ENCODE measurements at places on chromosomes 3 and 15.

DNA sequence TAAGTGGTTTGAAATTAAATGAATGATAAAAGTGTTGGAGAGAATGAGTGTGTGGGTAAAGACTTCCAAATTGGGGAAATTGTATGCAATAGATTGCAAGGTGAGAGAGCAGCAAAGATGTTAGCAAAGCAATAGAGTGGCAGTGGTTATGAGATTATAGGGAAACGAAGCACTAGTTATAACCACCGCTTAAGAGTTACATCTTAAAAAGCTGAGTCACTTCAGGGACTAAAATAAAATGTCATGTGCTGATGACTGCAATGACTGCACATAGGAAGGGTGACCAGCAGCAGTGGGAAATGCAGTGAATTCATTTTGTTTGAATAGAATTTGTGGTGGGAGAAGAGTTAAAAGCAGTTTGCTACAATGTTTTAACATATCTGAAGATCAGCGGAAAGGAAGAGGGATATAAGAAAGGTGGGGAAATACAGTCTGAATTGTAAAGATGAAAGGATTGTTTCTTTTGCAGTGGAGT lies 127.3 kb downstream of the RAP2B start:
- DNase-seq: peak; percentile 72

DNA sequence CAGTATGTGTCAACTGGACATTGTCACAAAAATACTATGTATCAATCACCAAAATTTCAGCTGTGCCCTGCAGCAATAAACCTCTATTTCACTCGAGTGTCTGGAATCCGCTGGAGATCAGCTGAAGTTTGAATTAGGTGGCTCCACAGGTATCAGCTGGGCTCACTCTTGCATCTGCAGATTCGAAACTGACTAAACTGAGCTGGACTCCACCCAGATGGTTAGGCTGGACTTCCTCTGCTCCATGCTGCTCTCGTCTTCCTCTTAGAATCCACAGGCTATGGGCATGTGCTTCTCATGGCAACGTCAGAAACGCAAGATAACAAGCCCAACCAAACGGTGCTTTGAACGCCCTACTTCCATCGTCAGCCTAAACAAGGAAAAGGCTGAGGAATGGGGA lies 565.3 kb upstream of the ROBO2 start:
- peak; percentile 21 for DNase-seq

DNA sequence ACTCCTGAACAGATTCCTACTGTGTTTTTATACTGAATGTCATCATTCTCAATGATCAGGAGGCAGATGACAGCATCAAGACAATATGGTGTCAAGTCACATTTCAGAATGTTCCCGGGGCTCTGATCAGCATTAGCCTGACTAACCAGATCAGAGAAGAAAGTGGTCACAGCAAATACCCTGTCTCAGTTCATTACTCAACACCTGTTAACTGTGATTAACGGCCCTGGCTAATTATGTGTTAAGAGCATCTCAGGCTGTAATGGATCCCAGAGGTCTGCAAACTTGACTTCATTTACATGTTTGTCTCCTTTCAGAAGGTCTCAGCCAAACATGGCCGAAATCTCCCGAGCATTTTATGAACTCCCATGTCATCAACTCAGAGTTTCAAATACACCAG lies 833.7 kb downstream of the FHIT start:
- DNase-seq: no peak

DNA sequence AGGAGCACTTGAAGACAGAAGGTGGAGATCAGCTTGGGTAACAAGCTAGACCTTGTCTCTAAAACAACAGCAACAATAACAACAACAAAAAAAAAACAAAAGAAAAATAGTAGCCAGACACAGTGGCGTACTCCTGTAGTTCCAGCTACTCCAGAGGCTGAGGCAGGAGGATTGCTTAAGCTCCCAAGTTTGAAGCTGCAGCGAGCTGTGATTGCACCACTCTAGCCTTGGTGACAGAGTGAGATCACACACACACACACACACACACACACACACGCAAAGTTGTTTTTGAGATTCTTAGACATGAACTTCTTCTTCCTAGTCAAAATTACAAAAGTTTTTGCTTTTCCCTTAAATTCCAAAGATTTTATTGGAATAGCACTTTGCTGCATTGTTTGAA lies 93.0 kb upstream of the IGSF10 start:
- DNase-seq: no peak

DNA sequence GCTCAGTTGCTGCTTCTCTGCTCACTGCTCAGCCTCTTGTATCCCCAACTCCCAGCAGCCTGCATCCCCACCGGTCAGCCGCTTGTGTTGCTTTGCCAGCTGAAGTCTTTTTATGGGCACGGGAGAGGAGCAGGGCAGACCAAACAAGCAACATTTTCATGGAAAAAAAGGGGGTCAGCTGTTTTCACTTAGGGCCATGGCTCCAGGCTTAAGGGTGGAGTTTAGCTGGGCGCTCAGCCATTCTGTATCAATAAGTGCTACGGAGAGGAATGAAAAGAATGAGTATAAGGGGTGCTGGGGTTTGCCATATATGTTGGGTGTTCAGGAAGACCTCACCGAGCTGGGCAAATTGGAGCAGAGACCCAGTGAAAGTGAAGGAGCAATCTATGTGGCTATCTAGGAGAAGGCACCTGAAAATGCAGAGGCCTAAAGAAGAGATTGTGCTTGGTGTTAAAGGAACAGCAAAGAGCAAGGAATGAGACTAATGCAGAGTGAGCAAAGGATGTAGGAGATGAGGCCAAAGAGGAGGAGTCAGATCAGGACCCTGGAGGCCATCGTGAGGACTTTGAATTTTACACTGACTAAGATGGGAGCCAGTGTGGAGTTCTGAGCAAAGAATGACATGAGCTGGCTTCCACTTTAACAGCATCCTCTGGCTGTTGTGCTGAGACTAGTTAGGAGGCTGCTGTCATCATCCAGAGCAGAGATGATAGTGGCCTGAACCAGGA lies 16.6 kb upstream of the IREB2 start:
- DNase-seq: no peak

Data from H4 (cell line).